SHP77 treated with DMSO at 0.1 percent for 48 hours (cell line): ENCODE measurements at places on chromosomes 12 and 14.
A peak's percentile ranks its signal among the peaks of the same experiment; 100 is the strongest.

GRCh38 chr14:100421756-100422470, 98.8 kb downstream of the SLC25A47 start:
- DNase-seq = no peak

- no peak for DNase-seq
These were observed 2.8 kb upstream of the SIX1 start for GRCh38 chr14:60651796-60652673.

DNA sequence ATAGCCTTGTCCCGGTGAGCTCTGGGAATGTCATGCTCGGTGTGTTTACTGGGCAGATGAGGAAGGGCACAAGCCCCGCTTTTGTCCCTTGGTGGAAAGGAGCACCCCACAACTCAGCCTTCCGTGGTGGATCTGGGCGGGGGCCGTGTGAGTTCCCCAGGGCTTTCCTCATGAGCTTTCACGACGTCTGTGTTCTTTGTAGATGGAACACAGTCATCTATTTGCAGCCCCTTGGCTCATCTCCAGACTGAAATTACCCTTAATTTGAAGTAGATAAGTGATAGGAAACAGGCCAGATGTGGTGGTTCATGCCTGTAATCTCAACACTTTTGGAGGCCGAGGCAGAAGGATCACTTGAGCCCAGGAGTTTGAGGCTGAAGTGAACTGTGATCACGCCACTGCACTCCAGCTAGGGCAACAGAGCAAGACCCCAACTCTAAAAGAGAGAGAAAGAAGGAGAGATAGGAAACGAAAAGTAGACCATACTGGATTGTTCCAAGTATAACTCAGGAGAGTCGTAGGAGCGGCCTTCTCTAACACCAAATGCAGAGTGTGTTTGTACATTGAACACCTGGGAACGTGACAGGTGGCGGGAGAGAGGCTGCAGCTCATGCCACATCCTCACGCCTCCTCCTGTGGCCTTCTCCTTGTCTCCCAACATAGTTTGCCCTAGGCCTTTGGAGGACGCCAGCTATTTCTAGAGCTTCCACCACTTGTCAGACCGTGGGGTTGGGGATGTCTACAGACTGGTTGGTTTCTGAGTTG, 8.8 kb downstream of the P2RX4 start:
- no peak for DNase-seq

- no peak for DNase-seq
These were observed 24.3 kb upstream of the TMEM106C start for GRCh38 chr12:47939009-47939601.

- no peak for DNase-seq
These were observed 4.0 kb upstream of the CKAP4 start for GRCh38 chr12:106251631-106252455.

- no peak for DNase-seq
These were observed 50.1 kb downstream of the TMEM132C start for GRCh38 chr12:128316973-128317526.

- no peak for DNase-seq
These were observed 127.7 kb downstream of the TMEM30B start for GRCh38 chr14:61153431-61153830.

GRCh38 chr14:69879175-69880043, at the start of gene SMOC1:
Gene SMOC1, plus strand, starts transcription at chr14:69879416. Its CDS starts 263 bp downstream, at chr14:69879679.
- DNase-seq = peak; percentile 76

GRCh38 chr14:35890308-35890707, 64.2 kb downstream of the BRMS1L start:
- no peak for DNase-seq

GRCh38 chr12:2649201-2650030, 145.4 kb upstream of the FKBP4 start:
- no peak for DNase-seq

GRCh38 chr14:91143862-91144261, 30.0 kb downstream of the DGLUCY start:
- DNase-seq = no peak

DNA sequence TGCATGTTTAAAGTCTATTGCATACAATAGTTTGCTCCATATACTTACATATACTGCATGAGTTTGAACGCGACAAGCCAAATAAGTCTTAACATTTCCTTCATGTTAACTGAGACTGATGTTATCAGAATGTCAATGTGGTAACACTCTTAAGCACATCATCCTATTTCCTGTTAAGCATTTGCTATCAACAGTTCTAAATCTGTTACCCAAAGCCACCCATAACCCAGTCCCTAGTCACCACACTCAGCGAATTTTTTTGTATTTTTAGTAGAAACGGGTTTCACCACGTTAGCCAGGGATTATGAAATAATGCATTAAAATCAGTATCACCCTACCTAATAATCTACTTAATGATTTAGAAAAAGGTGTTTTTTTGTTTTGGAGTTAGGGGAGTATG, 39.4 kb downstream of the HNRNPC start:
- DNase-seq = no peak

- DNase-seq = no peak
These were observed 111.2 kb upstream of the SLC38A2 start for GRCh38 chr12:46483572-46484395.

DNA sequence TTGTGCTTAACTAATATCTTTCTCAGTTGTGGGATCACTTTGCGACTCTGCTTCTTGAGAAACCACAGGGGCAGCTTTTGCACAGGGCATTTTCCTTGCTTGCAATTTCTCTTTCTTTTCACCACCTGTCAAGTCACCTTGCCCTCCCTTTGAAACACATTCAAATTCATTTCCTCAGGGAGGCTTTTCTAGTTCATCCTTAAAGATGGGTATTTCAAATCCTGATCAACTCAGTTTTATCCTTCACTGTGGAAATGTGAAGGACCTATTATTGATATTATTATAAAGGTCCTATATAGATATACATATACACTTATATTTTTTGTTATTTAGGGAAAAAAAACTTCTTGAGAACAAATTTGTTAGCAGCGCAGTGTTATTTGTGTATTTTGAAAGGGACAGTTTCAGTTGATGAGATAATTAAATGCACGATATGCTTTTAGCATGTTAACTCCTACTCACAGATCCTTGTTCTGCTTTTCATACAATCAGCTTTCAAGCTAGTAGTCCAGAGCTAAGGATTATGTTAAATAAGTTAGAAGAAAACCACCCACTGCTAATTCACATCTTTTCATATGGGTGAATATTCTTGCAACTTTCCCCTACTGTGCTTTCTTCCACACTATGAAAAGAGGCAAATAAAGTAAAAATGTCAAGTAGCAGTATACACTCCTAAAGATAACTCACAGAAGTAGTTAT, 501.4 kb upstream of the RGS6 start:
- no peak for DNase-seq

DNA sequence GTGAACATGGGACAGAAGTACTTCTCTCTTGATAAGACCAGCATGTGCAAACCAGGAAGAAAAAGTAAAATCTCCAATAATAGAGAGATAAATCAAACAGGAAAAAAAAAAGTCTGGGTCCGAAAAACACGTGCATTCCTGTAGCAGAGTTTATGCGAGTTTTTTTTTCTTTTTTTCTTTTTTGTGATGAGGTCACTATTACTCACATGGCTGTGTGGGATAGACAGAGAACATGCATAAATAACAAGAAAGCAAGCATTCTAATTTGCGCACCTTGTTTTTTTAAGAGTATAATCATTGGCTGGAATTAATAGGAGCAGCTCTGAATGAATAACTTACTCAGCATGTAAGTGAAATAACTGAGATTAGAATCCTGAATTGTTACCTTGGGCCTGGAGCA, 91.9 kb upstream of the CPM start:
- DNase-seq = no peak

DNA sequence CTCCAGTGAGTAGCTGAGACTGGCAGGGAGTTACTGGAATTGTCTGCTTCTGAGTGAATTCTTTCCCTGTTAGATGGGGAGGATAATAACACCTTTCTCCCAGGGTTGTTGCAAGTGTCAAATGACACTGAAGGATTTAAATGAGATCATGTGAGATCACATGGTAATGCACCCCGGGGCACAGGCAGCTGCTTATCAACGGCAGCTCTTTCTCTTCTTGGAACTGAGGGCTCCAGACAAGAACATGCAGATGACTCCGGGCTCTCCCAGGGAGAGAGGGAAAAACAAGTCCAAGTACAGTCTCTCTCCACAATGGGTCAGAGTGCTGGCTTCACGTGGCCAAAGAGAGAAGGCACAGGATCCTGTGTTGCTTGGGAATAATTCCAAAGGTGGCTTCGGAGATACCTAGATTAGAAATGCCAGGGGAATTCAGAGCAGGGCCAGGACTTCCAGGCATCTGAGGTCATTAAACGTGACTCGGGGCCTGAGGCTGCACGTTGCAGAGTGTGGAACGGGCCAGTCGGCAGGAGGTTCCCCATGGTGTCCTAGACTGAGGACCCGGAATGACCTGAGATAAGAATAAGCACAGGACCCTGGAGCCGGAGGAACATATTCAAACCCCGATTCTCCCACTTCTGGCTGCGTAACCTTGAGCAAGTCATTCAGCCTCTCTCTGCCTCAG, 109.2 kb downstream of the PRMT8 start:
- no peak for DNase-seq
